ENCODE measurements at places on chromosomes 4 and X. TPM values are rescaled to one million over a fixed set of nuclear protein-coding genes. Genes with fewer than 3 reads are reported as not detected.

ESX1 gene
- total RNA-seq, result 0.39 TPM

UTP3 gene
- total RNA-seq, result 19.7 TPM

GPR119 gene
- not detected for total RNA-seq

GAGE12E gene
- not detected for total RNA-seq

KCND1 gene
- not detected for total RNA-seq

VCX3A gene
- 160 TPM for total RNA-seq

CACNA1F gene
- not detected for total RNA-seq
